ENCODE measurements at places on chromosomes 4 and X.

GRCh38 chr4:139749338-139749737 is 83.7 kb downstream of the MGST2 start:
- no peak for DNase-seq

DNA sequence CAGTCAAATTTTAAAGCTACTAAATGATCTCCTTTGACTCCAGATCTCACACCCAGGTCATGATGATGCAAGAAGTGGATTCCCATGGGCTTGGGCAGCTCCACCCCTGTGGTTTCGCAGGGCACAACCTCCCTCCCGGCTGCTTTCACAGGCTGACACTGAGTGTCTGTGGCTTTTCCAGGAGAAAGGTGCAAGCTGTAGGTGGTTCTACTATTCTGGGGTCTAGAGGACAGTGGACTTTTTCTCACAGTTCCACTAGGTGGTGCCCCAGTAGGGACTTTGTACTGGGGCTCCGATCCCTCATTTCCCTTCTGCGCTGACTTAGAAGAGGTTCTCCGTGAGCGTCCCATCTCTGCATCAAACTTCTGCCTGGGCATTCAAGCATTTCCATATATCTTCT is 845.2 kb downstream of the PCDH18 start:
- DNase-seq: no peak

- no peak for DNase-seq
Observed at GRCh38 chr4:36773467-36773866, 471.1 kb upstream of the NWD2 start.

GRCh38 chrX:124771292-124771691 is 424.9 kb downstream of the SH2D1A start:
- no peak for DNase-seq

DNA sequence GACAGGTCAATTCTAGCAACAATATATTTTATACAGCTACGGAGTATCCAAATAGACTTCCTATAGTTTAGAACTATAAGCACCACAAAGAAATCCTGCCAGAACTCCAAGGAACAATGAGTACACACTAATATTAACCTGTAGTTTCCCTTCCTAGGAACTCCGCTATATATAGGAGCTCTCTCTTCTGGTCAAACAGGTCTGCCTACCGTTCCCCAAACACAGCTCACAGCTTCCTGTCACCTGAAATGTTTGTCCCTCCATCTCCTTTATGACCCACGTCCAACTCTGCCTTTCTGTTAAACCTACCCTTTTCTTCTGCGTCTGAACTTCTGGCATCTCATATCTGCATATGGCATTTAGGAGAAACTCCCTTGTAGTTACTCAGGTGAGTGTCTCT is 10.5 kb upstream of the GJB1 start:
- no peak for DNase-seq

- DNase-seq: no peak
Observed at GRCh38 chrX:7264399-7264798, 116.4 kb upstream of the PUDP start.

DNA sequence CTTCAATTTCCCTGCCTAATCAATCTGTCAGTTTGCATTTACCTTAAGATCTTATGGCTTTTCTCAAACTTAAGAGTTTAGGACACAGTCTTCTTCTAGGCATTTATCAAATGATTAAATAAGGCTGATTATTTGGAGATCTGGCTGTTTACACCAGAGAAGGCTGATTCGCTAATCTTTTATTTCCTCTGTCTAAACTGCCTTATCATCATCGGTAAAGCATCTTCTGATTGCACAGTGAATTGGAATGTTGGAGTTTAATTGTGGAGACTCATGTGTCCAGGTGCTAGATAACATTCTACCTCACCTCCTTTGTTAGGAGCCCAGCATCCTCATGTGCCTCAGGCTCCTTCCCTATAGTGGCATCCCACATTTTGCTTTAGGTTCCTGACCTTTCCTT is 100.3 kb upstream of the DDIT4L start:
- peak; percentile 41 for DNase-seq
